ENCODE measurements at places on chromosomes 5 and 9.

DNA sequence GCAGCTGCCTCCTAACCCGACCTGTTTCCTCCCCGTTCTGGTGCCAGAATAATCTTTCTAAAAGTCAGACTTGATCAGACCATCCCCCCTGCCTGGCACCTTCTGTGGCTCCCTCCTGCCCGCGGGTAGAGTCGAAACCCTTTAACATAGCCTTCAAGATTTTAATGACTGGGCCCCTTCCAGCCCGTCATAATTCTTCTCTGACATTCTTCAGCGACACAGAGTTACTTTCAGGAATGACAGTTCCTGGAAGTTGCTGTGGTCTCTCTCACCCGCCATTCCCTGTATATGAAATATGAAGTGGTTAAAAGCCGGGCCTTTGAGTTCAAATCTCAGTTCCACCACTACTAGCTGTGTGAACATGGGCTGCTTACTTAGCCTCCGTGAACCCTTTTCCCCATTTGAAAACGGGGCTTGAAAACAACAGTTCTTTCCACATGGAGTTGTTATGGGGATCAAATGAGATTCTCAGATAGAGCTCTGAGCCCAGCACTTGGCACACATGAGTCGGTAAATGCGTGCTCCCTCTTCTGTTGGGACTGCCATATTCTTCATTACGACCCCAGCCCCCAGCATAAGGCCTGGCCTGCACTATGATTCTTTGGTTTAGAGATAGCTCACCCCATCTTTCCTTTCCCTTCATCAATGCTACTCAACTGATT, 737 bp downstream of the NANS start:
- DNase-seq: no peak

GRCh38 chr9:13109781-13110180, 169.7 kb downstream of the MPDZ start:
- no peak for DNase-seq

- no peak for DNase-seq
These were observed 244.5 kb upstream of the VLDLR start for GRCh38 chr9:2377117-2377516.

- no peak for DNase-seq
These were observed 6.9 kb downstream of the NEURL1B start for GRCh38 chr5:172648013-172648381.

DNA sequence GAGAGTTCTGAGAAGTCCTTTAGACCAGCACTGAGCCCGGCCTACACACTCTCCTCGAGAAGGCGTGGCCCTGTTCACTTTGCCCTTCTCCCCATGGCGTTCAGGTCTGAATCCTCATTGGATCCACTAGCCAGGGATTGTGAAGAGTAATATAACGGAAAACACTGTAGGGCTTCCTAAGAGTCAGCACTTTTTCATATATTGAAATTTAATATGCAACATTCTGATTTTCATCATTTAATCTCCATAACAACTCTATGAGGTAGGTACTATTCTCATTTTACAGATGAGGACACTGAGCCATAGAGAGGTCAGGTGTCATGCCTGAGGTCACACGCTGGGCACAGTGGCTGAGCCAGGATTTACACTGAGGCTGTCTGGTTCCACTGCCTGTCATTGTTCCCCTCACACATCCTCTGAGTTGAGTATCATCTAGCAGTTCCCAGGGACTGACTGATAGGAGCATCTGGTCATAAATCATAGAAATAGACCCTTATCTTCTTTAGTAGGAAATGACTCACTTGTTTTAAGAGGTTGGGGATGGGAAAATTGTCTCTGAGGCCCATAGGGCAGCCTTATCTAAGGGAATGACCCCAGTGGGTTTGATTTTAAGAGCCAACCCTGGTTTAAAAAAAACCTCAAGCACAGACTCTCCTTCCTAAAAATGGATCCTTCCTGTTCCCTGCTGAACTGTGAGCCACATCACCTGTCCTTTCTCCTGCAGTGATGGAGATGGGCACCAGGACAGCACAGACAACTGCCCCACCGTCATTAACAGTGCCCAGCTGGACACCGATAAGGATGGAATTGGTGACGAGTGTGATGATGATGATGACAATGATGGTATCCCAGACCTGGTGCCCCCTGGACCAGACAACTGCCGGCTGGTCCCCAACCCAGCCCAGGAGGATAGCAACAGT, 41.2 kb downstream of the THBS4 start:
- DNase-seq: no peak

GRCh38 chr9:126160067-126160853, 166.4 kb upstream of the MVB12B start:
- DNase-seq: no peak
